ENCODE measurements at places on chromosomes 7 and 10. TPM values are rescaled to one million over a fixed set of nuclear protein-coding genes. Genes with fewer than 3 reads are reported as not detected.

DNA sequence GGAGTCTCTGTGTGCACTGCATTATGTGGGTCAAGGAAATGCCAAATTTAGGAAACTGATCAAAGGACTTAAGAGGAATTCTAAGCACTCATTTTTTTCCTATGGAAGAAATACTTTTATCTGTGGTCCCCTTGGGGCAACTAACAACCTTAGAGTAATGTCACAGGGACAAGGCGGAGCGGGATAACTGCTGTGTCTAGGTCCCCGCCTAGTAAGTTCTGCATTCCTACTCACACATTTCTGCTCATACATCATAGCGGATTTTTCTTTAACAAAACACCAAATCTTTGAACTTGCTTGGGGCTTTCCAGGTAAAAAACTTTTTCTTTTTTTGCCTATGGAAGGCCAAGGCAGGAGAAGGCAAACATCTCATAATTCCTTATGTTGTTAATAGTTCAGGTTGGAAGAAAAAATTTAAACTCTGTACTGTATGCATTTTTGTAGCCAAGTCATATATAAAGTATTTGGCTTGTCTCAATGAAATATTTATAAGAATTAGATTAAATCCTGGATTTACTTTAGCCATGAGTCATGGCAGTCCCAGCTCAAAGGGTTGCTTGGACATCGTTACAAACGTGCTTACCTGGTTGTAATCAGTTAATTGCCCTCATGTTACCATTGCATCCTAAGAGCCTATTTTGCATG lies 285.0 kb downstream of the PHTF2 start:
- DNase-seq = no peak

OR9A2 gene
- not detected for total RNA-seq

DNA sequence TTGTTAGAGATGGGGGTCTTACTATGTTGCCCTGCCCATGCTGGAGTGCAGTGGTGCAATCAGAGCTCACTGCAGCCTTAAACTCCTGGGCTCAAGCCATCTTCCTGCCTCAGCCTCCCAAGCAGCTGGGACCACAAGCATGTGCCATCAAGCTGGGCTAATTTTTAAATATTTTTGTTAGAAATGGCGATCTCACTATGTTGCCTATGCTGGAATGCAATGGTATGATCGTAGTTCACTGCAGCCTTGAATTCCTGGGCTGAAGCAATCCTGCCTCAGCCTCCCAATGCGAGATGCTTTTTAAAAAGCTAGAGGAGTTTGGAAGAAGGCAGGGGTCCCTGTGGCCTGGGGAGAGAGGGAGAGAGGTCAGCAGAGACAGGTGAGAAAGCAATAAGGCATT lies 600.1 kb upstream of the AUTS2 start:
- no peak for DNase-seq

GRCh38 chr10:482848-483247 lies 206.6 kb downstream of the DIP2C start:
- DNase-seq = no peak

SRRM3 gene
- total RNA-seq = 2.9 TPM

LRMDA gene
- total RNA-seq = 0.95 TPM

- DNase-seq = no peak
Observed at GRCh38 chr10:127195041-127195506, 1.3 kb downstream of the INSYN2A start.

DNA sequence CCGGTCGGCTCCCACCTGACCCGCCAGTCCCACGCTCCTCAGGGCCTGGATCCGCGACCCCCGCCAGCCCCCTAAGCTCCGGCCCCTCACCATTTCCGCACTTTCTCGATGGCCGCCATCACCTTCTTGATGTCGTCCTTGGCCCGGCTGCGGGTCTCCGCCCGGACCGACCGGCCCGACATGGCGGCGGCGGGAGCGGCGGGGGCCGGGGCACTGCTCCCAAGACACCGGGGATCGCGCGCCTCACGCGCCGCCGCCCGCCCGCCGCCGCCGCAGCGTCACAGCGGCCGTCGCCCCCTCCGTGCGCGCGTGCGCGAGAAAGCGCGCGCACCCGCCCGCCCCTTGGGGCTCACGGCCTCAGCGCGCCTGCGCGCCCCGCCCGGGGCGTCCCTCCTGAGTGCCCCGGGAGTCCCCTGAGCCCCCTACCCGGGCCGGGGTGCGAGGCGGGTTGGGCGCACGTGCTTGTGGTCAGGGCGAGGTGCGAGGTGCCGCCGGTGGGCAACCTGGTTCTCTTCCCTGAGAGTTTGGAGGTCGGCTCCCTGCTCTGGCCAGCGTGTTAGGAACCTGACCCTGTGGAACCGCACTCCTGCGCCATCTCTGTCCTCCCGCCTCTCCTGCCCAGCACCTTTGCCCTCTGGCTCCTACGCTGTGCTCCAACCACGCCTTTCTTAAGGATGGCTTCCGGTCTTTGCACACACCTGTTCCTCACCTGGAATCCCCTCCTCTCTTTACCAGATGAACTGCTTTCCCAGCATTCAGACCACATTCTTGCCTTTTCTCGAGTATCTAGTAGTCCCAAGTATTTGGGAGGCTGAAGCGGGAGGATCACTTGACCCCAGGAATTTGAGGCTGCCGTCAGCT lies at the start of gene BCL7B:
Gene BCL7B, minus strand, starts transcription at position 294 of the 861 bp plus-strand sequence. Its CDS starts 112 bp downstream, at position 182.
- DNase-seq = peak; percentile 53
